ENCODE measurements at places on chromosomes 6 and 20. TPM values are rescaled to one million over a fixed set of nuclear protein-coding genes. Genes with fewer than 3 reads are reported as not detected.

DNA sequence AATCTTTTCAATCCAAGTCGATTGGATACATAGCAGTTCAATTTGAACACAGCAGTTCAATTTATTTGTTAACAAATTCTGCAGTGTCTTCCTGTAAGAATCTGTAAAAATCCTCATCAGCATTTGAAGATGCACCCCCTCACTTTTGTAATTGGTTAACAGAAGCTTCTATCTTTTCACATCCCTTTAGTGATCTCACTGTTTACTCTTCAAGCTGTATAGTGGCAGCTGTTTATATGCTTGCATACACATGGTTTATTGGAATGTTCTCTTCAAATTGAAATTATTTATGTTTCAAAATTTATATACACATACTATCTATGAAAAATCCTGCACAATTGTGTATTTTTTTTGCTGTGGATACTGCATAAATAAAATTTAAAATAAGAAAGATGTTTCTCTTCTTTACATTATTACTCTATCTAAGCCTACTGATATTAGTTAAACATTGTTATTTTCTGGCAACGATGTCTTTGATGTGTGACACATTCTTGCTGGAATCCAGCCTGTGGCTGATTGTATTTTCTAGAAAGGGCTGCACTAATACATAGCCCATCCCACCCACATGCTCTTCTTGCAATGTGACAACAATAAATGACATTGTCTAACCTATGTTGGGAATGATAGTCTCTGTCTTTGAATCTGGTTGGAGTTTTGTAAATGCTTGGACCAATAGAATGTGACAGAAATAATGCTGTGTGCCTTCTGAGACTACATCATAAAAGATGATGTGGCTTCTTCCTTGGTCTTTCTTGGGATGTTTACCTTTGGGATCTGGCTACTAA is 573.0 kb downstream of the CD109 start:
- no peak for DNase-seq

DNA sequence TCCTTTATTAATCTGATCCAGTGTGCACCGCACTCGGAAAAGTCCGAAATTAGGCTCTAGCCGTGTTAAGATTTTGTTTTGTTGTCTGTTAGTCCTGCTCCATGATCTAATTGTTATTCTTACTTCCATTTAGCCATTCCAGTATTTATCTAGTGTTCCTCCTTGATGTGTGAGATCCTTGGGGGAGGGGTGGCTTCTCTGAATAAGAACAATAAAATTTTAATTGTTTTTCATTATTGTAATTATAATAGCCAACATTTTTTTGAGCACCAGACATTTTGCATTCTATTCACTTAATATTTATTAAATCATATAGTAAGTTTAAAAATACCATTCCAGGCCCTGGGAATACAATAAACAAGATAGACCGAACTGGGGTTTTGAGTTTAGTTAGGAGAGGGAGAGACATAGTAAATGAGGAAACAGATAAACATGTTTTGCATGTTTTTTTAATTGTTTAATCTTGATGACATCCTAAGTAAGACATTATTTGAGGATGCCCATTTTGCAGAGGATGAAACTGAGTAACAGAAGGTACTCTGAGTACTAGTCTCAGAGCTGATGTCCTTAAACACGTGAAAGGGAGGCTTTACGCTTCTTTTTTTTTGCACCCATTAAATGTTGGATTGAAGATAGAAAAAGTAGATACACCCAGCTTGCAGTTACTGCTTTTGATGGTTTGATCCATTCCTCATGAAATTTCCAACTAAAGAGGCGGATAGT is 1.2 kb downstream of the CBFA2T2 start:
- DNase-seq: no peak

- no peak for DNase-seq
These were observed 14.2 kb upstream of the EPHA7 start for GRCh38 chr6:93433592-93433991.

DNA sequence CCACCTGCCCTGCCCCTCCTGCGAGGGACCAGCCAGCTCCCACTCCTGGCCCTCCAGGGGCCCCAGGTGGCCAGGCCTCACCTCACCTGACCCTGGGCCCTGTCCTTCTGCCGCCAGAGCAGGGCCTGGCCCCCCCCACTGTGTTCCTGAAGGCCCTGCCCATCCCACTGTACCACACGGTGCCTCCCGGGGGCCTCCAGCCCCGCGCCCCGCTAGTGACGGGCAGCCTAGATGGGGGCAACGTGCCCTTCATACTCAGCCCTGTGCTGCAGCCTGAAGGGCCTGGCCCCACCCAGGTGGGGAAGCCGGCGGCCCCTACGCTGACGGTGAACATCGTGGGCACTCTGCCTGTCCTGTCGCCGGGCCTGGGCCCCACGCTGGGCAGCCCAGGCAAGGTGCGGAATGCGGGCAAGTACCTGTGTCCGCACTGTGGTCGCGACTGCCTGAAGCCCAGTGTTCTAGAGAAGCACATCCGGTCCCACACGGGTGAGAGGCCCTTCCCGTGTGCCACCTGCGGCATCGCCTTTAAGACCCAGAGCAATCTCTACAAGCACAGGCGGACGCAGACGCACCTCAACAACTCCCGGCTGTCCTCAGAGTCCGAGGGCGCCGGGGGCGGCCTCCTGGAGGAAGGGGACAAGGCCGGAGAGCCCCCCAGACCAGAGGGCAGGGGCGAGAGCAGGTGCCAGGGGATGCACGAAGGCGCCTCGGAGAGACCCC is 27.6 kb downstream of the ZNF831 start:
- no peak for DNase-seq

DNA sequence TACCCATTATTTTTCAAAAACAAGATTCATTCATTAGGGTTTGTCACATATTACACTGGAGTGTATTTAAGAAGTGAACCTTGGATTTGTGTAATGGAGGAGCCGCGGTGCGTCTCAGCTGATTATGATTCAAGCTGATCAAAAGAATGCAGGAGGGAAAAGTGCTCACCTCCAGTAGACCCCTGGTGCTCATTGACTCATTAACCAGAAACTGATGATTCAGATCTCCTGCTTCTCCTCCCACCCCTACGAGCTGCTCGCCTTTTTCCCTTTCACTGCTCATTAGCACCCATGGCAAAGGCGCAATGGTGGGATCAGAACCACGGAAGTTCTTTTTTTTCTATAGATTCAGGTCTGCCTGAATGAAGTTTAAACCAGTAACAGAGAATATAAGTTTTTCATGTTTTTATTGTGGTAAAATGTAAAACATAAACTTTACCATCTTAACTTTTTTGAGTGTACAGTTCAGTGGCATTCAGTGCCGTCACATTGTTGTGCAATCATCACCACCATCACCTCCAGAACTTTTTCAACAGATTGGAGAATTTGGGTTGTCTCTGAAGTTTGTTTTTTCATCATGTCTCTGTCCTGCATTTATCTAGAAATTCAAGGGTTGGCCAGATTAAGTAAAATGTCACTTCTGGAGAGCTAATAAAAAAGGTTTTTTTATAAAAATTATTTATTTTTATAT is 101.6 kb downstream of the LINC00237 start:
- DNase-seq: no peak

The NKX2-2 gene
- total RNA-seq: not detected

- peak; percentile 81 for DNase-seq
These were observed 124.3 kb downstream of the DLL1 start for GRCh38 chr6:170166511-170167122.

- no peak for DNase-seq
These were observed 114.4 kb upstream of the SLC22A23 start for GRCh38 chr6:3571250-3571681.

The APOM gene
- total RNA-seq: 0.85 TPM

DNA sequence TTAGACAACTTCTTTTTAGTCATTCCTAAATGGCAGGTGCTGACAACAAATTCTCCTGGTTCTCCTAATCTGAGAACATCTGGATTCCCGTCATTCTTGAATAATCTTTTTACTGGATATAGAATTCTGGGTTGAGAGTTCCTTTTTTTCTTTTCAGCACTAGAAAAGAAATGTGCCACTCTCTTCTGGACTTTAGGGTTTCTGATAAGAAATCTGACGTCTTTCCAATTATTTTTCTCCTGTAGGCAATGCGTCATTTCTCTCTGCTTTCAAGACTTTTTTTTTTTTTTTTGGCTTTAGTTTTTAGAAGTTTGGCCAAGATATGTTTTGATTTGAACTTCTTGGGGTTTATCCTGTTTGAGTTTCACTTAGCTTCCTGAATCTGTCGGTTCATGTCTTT is 66.1 kb upstream of the RNF24 start:
- DNase-seq: no peak

DNA sequence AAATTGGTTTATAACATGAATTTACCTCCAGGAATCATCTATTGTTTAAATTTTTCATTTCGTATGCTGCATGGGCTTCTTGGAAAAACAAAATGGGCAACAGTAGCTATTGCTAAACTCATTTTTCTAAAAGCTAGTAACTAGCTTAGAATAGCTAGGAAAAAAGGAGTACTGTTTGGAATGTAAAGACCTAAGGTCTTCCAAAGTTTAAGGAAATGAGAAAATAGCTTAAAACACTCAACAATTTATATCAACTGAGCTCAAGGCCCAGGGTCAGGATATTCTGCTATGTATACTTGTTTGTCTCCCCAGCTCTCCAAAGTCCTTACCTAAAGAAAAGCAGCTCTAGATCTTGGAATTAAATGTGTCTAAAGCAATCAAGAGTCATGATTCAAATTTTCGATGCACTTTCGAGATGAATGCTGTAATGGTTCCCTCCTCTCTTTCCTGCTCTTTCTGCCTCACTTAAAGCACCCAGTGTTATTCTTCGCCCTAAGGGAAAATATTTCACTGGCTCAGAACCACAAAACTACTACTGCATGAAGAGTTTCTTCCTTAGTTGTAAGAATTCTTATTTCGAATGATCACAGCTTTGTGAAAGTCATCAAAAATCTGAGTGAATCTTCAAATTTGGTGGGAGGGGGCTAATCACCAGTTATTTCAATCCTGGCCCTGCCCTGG is 41.6 kb downstream of the LYRM4 start:
- no peak for DNase-seq

- no peak for DNase-seq
These were observed 3.2 kb downstream of the GRIK2 start for GRCh38 chr6:101396548-101397173.

GRCh38 chr20:10609276-10609675 is 64.5 kb downstream of the JAG1 start:
- no peak for DNase-seq

DNA sequence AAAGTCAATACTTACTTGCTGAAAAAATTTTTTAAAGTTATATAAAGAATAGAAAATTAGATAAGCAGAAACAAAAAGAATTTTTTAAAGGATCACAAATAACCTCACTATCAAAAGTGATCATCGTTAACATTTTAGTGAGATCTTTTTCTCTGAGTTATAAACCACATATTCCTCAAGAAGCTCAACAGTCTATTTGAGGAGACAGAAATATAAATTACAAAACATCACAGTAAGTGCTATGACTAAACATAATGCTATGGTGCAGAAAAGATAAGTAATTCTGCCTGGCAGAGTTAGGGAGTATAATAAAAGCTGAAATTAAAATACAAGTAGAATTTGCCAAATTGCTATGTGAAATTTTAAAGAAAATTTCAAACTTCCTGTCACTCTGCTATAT is 226.7 kb downstream of the LMBRD1 start:
- DNase-seq: no peak

- no peak for DNase-seq
These were observed 44.8 kb upstream of the SLC2A12 start for GRCh38 chr6:134097114-134097707.

DNA sequence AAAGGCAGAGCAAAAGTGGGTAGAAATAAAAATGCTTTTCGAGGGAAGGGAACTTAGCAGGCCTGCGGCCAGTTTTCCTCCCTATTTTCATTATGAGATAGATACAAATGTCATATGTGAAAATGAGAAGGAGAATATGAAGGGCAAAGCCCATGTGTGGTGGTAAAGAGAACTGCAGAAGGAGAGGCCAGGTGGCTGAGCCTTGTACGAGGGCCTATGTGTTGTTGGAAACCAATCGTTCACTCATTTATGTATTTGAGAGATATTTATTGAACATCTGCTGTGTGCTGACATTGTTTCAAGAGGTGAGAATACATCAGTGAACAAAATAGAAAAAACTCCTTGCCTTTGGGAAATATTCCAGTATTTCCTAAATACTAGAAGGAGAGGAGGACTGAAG is 147.7 kb downstream of the SH3BGRL2 start:
- no peak for DNase-seq

GRCh38 chr6:34295721-34296120 is 46.9 kb upstream of the SMIM29 start:
- no peak for DNase-seq

- no peak for DNase-seq
These were observed 10.5 kb upstream of the TXNDC5 start for GRCh38 chr6:7921046-7921445.

GRCh38 chr6:116476002-116476678 is 15.0 kb downstream of the CALHM6 start:
- no peak for DNase-seq

The PDYN gene
- total RNA-seq: not detected

DNA sequence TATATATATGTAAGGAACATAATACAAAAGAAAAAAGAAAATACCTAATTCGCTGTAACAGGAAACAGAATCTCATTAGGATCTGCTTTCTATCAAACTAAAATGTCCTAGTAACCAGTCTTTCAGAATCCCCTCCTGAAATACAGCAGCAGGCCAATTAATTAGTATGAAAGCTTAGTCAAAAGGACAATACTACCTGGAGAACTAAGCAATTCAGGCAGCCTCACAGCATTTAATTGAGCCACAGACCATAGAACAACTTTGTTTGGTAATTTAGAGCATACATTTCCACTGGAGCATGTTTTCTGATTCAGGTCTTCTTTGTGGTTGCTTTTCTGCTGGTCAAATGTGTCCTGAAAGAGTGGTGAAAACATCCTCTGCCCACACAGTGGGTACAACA is 516.0 kb downstream of the LMBRD1 start:
- no peak for DNase-seq

- no peak for DNase-seq
These were observed 318.2 kb downstream of the SAMD5 start for GRCh38 chr6:147826698-147827097.

- DNase-seq: no peak
These were observed 504.9 kb upstream of the MARCKS start for GRCh38 chr6:113352029-113352801.

The SYCP2L gene
- total RNA-seq: 2.6 TPM

DNA sequence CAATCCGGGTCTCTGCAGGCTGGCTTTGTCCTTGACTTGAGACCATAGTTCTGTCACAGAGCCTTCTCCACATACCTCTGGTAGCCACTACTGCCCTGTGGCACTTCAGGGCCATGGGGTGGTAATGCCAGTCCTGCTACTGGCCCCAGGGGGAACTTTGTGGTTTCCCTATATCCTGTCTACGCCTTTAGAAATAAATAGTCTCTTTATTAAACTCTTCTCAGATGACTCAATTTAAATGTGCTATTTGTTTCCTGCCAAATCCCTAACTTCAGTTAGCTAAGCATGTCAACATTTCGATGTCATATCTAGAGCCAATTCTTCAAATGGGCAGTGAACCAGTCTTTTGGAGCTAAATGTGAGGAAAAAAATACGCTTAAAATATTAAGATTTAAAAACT is 60.1 kb downstream of the SEL1L2 start:
- no peak for DNase-seq

DNA sequence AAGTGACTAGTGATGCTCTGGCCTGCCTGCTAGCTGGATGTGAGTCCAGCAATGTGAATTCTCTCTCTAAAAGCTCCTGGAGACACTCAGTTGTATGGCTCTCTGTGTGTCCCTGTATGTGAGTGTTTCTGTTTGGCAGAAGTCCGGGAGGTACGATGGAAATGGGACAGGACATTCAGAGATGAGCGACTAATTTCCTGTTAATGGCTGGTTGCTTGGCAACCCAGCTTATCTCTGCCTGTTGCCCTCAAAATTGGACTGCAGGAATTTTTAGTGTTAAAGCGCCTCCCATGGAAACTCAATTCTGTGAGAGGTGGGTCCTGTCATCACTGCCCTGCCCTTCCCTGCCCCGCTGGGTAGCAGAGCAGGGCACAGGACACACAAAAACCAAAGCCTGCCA is 136.8 kb upstream of the LRFN2 start:
- DNase-seq: no peak

Measured in chondrocyte (in vitro differentiated cells).